ENCODE measurements at places on chromosomes 13 and 19.

- DNase-seq: no peak
Measured at GRCh38 chr13:63938851-63939250, 2523.2 kb upstream of the PCDH20 start.

DNA sequence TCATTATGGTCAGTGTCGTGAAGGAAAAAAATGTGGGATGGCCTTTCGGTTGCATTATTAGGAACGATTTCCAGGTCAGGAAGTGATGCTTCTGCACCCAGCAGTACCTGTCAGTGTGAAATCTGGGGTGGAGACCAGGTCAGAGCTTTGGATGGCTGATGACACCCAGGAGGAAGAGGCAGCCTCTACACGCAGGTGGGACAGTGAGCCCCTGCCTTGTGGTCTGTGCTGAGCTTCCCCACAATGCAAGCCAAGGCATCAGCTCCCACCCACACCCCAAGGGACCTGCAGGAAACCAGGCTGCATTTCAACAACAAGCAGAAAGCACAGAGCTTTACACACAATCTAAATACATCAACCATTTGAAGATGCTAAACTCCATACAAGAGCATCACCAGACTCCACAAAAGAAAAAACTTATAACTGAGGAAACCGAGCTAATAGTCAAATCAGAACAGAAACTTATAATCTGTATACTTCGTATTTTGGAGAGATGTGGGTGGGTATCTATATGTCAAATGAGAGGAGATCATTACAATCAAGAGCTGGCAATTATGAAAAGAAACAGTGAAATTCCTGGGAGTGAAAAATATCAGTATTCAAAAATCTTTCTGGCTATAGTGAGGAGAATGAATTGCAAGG lies 130.1 kb downstream of the ZDHHC20 start:
- DNase-seq: no peak

- no peak for DNase-seq
Measured at GRCh38 chr19:45173816-45174215, 4.2 kb downstream of the TRAPPC6A start.

- no peak for DNase-seq
Measured at GRCh38 chr13:113090415-113090770, 15.2 kb upstream of the F7 start.

DNA sequence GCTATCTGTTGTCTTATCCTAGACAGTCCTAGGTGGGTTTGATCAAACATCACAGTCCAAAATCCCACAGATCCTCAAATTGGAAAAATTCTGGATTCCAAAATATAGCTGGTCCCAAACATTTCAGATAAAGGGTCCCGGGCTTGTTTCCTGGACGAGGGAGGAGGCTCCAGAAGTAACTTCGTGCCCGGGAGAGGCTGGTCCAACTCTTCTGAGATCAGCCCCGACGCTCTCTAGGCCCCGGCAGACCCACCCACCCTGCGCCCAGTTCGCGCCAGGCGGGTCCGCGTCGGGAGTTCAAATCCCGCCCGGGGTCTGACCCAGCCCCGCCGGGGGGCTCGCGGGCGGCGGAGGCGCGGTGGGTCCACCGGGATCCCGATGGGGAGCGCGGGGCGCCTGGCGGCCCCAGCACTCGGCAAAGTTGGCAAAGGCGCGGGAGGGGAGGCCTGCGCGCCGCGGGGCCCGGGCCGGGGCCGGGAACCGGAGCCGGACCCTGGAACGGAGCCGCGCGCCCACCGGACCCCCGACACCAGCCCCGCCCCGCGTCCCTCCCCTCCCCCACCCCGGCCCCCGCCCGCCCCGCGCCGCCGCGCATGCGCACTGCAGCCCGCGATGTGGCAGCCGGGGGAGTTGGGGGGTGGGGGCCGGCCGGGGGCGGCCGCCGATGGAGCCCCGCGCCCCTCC lies 513 bp downstream of the MIER2 start:
- no peak for DNase-seq

DNA sequence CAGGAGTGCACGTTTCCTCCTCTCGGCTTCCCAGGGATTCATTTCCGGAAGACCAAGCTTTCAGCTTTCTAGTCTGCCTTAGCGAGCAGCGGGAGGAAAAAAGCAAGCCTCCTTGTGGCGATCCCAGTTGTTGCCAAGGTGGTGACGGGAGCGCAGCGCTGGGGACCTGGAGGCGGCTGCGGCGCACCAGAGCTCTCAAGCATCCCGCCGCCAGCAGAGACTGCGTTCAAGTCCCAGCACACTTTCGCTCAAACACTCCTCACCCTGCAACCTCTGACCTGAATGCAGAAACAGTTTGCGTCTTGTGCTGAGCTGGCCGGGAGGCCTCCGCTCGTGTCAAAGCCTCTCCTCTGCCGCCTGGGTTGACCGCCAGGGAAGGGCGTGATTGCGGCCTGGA lies 4.9 kb downstream of the GSX1 start:
- DNase-seq: no peak

GRCh38 chr13:73599232-73600128 lies 534.7 kb downstream of the KLF12 start:
- DNase-seq: no peak

- DNase-seq: no peak
Measured at GRCh38 chr19:18330868-18331267, 8.0 kb upstream of the LSM4 start.

GRCh38 chr13:31022288-31022895 lies 89.9 kb downstream of the TEX26 start:
- DNase-seq: no peak

GRCh38 chr19:1674293-1674679 lies 21.9 kb upstream of the TCF3 start:
- DNase-seq: no peak

DNA sequence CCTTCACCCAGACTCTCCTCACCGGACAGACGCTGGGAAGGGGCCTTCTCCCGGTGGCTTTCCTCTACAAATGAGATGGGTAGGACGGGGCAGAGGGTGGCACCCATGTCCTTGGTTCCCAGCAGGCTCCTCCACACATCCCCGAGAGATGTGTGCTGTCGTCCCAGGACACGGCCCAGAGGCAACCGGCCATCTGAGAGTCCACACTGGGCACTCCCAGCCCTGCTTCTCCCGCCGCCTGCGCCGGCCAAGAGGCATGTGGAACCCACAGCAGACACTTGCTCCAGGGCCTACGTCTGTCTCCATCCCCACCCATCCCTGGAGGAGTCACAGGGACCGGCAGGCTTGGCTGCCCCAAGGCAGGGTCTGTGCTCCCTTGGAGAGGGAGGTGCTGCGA lies 179.9 kb downstream of the KDM4B start:
- DNase-seq: no peak

- DNase-seq: no peak
Measured at GRCh38 chr19:55830656-55831055, 1.1 kb downstream of the NLRP11 start.

GRCh38 chr19:4969772-4970531 lies 1.0 kb downstream of the KDM4B start:
- no peak for DNase-seq

DNA sequence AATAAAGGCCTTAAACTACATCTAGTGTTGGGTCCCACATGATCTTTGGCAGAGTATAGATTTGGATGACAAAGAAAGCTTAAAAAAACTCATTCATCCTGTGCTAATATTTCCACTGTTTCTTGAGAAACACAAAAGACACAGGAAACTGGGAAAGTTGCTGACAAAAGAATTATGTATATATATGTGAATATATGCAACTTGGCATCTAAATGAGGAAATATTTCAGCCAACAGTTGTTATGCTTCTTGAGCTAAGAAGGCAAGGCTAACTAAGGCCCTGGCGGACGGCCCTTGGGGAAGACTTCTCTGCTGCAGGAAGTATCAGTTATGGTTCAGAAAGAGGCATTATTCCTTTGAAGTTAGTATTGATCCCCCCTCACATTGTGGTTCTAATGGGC lies 491.8 kb downstream of the DIAPH3 start:
- no peak for DNase-seq

All from NCI-H1436 (cell line).